ENCODE measurements at places on chromosomes 7 and 10. TPM values are rescaled to one million over a fixed set of nuclear protein-coding genes. Genes with fewer than 3 reads are reported as not detected.

DNA sequence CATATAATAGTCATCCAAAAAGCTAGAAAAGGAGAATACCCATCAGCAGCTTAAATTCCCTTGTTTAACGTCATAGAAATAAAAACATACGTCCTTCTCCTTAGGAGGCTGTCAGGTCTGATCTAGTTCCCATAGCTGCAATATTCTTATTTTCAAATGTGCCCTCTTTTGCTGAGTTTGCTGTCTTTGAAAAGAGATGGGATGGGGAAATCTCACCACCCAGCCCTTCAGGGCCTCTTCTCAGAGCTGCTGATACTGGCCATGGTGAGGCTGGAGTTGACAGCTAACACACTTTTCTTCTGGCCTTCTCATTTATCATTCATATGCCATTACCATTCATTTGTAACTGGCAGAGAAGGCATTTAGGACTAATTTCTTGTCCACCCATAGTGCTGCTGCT lies 5.1 kb upstream of the PCGF5 start:
- DNase-seq, result no peak

DNA sequence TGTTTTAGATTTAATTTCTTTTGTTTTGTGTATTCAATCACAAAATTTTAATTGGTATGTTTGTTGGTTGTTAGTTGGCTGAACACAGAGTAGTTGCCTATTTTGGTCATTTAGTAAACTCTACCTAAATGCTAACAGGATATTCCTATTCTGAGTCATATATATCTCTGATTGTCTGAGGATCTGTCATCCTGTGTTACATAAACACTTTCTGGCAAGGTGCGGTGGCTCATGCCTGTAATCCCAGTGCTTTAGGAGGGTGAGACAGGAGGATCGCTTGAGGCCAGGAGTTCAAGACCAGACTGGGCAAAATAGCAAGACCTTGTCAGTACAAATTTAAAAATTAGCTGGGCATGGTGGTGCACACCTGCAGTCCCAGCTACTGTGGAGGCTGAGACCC lies 178.6 kb downstream of the PLCE1 start:
- DNase-seq, result no peak

DNA sequence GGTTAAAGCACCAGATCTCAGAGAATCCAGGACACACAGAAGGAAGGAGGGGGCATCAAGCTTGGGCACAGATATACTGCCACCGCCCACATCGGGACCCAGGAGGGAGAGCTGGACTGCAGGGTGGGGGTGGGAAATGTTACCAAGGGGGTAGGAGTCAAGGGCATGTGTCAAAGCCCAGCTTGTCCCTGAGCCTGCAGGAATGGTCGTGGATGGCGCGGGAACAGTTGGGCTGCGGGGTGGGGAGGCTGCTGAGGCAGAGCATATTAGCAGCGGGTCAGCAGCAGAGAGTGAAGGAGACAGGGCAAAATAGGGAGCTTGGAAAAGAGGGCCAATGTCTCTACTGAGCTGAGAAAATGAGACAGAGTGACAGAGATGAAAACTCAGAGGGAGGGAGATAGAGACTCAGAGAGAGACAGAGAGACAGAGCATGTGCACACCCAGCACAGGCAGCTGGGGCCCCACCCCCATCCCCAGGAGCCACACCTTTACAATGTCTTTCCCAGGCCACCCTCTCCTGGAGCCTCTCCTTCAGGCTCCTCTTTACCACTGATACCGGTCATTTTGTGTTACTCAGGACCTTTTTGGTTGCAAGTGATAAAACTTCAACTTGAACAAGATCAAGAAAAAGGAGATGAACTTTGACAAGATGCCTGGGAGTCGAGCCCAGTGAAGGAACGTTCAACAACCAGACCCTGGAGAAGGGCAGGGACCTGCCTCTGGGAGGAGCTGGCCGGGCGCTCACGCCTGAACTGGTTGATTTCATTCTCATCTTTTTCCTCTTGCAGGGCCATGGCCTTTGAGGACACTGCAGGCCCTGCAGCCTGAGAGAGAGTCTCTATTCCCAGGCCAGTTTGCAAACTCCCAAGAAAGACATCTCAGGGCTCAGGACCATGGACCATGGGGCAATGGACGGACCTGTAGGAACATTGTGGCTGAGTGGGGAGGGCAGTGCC lies 50.0 kb downstream of the AOC1 start:
- DNase-seq, result no peak

DNA sequence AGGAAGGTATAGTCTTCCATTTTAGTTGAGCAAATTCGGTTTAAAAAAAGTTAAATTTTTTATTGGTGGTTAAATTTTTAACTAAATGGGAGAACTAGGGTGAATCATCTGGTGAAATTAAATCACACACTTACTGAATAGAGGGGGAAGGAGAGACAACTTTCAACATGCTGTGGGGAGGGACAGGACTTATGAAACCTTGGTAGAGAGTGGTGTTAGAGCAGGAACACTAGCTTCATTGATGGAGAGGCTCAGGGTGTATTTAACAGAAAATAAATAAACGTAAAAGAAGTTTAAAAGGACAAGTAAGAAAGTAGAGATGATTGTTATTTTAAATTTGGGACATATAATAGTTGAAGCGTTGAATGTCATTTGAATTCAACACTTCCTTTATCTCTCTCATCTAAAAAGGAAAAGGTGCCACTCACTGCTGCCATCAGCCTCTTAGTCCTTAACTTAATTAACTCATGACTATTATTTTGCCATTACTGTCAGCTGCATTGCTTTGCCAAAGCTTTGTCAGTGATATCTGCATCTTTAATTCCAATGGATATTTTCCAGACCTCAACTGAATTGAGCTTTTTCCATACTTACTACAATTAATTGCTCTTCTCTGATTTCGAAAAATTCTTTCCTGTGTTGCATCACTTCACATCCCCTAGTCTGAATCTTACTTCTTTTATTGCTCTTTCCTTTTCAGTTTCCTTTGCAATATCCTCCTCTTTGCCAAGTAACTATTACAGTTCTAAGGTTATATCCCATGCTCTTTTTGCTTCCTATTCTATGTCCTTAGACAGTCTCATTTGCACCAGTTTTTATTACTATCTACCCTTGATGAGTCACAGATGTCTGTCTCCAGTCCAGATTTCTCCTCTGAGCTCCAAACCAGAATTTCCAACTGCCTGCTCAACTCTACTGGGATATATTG lies 71.7 kb downstream of the GNAT3 start:
- DNase-seq, result no peak

DNA sequence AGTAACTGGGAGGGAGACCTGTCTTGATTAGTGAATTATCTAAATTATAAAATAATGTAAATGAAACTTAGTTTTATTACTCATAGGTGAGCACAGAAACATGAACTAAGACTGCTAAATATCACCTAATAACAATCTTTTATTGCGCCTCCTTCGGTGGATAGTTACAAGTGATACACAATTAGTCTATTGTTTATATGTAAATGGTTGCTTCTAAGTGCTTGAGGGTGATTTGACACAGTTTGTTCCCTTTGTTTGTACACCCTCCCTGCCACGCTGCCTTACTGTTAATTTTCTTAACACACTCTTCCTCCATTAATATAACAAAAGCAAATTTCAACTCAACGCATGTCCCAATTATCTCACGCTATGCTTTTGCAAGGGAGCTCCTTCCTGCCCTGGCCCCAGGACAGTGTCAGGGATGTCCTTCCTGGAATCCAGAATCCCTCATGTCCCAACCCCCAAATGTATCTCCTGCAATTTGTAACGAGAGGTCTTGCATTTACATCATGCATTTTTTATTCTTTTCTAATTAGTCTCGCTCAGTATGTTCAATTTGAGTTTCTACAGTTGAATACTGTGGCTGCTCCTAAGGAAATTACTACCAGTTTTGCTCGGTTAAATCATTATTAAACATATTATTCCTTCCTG lies 4.2 kb downstream of the NPSR1 start:
- no peak for DNase-seq

GRCh38 chr10:80442879-80443278 lies 11.2 kb upstream of the TSPAN14 start:
- no peak for DNase-seq

GRCh38 chr10:89236226-89236797 lies 15.3 kb downstream of the LIPA start:
- DNase-seq, result no peak

DNA sequence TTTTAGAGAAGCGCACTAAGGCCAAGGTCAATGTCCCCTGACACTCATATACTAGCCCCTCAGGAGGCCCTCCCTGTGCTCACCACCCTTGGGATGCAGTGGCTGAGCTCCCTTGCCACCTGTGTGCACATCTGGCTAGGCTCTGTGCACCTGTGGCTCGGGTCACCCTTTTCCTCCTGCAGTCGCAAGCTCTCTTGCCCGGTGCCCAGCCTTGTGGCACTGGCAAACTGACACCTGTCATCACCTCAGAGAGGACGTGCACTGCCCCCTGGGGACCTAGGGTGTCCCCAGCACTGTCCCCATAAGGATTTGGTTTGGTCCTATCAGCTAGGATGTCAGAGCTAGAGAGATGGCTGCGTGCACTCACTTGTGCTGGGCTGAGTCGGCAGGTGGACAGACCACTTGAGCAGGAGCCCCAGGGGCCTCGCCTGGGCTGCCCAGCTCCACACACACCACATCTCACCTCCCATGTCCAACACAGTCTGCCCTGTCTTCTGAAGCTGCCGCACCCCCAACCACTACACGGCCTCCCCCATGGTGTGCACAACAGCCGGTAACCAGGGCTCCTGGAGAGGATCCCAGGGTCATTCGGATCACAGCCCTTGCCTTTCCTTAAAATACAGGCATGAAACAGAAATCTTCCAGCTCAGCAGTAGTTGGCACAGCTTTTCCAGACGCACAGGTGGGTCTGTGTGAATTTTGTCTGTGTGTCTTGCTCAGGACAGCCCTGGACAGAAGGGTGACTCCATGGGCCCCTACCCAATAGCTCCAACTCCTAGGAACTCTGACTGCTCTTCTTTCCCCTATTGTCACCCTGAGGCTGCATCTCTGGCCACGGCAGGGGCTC lies 111.0 kb downstream of the GRID1 start:
- DNase-seq, result peak; percentile 42

- no peak for DNase-seq
Observed at GRCh38 chr7:137801003-137801402, 45.8 kb downstream of the DGKI start.

DNA sequence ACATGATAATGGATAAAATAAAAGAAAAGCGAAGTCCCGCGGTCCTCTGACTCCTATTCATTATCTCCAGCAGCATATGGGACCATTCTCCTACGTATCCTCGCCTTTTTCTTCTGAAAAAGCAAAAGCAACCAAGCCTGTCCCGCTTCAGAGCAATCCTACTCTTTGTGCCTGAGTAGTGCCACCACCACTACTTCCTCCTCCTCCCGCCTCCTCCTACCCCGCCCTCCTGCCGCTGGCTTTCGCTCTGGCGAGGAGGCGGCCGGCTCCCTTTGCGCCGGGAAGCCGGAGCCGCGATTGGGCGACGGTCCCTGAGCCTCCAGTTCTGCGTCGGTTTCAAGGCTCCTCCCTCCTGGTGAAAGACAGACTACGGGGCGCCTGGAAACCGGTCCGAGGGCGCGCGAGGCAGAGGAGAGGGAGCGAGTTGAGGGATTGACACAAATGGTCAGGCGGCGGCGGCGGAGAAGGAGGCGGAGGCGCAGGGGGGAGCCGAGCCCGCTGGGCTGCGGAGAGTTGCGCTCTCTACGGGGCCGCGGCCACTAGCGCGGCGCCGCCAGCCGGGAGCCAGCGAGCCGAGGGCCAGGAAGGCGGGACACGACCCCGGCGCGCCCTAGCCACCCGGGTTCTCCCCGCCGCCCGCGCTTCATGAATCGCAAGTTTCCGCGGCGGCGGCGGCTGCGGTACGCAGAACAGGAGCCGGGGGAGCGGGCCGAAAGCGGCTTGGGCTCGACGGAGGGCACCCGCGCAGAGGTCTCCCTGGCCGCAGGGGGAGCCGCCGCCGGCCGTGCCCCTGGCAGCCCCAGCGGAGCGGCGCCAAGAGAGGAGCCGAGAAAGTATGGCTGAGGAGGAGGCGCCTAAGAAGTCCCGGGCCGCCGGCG lies at the start of gene FZD1:
Gene FZD1, plus strand, starts transcription at position 388 of the 878 bp plus-strand sequence. Its CDS starts 448 bp downstream, at position 836.
- DNase-seq, result peak; percentile 80

- no peak for DNase-seq
Observed at GRCh38 chr7:34309116-34309515, 348.9 kb upstream of the NPSR1 start.

- DNase-seq, result no peak
Observed at GRCh38 chr10:9230625-9231024, 1176.1 kb downstream of the GATA3 start.

DNA sequence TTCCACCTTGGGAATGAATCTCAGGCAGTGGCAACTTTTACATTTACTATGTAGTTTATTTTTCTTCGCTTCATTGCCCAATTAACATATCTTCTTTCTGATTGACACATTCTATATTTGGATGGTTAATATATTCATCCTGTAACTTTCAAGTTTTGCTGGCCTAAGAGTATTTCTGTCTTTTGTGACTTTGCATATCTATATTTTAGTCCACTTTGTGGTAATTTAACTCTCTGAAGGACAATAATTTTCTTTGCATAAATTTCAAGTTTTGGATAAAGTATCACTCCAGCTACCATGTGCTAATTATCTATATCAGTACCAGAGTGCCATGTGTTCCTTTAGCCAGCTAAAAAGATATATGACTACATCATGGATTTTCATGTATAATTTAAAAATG lies 151.5 kb upstream of the KAT6B start:
- DNase-seq, result no peak

DNA sequence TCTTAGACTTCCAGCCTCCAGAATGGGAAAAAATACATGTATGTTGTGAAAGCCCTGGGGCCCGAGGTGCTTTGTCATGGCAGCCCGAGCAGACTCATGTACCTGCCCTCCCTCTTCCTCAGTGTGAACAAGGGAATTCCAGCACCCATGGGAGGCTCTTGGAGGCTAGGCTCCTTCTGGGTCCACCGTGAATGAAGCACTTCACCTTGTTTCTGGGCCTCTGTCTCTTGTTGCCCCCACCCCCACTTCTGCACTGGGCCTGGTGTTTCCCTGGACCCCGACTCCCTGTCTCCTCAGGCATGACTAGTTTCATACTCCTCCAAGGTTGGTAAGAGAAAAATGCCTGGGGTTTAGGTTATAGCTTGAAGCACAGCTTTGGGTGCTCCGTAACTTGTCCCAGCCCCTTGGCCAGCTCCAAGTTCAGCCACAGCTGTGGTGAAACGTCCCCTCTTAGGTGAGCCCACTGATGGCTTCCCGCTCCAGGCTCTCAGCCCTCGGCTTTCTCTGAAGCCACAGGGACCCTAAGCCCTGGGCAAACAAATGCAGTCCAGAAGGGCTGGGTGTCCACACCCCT lies 30.2 kb upstream of the ARHGAP22 start:
- no peak for DNase-seq

The TAS2R41 gene
- not detected for total RNA-seq

The FRMPD2 gene
- 0.36 TPM for total RNA-seq

The SFRP4 gene
- total RNA-seq, result not detected

The MRPL32 gene
- total RNA-seq, result 57.2 TPM

The CHAT gene
- not detected for total RNA-seq

The KAT6B gene
- total RNA-seq, result 19.4 TPM

The ANKRD61 gene
- not detected for total RNA-seq

The CLDN4 gene
- total RNA-seq, result 0.57 TPM

The ASB10 gene
- total RNA-seq, result not detected

The C10orf67 gene
- 1.5 TPM for total RNA-seq

The POM121C gene
- 54.1 TPM for total RNA-seq

Measured in activated naive CD4-positive, alpha-beta T cell treated with anti-CD3 and anti-CD28 coated beads, Interleukin-2, amount 50 U/mL, for 72 hours (primary cell).